ENCODE measurements at places on chromosomes 12 and 14.

DNA sequence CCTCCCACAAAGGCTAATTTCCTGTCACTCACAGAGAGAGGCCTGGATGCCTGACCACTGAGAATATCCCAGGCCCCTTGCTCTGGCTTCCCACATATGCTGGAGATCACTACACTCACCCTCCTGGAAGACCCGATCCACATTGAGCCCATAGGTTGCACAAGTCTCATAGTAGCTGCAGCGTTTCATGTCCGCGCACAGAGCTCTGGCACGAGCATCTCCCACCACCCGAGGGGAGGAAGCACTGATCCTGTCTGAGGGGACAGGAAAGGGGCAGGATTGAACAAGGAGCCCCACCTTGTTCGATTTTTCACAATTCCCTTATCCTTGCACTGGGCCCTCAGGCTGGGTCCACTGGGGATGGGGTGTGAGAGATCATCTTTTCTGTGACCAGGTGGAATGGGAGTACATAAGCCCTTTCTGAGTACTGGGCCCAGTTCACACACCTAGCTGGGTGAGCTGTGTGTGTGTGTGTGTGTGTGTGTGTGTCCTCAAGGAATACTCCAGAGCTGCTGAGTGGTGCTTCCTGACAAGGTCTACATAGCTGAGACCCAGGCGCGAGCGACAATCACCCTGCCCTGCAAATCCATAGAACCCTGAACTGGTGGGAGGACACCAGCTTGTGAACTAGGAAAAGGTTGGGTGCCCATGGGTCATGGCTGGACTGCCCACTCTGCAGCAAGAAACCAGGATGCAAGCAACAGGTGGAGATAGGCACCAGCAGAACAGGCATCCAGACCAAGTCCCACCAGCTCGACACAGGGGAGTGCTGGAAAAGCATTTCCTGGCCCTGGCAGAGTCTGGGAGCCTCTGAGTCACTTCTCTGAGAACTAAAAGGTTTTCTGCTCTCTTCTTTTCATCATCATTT is 5.6 kb downstream of the AGAP2 start:
- DNase-seq: no peak

GRCh38 chr12:52353766-52354165 is 13.5 kb downstream of the KRT85 start:
- no peak for DNase-seq

DNA sequence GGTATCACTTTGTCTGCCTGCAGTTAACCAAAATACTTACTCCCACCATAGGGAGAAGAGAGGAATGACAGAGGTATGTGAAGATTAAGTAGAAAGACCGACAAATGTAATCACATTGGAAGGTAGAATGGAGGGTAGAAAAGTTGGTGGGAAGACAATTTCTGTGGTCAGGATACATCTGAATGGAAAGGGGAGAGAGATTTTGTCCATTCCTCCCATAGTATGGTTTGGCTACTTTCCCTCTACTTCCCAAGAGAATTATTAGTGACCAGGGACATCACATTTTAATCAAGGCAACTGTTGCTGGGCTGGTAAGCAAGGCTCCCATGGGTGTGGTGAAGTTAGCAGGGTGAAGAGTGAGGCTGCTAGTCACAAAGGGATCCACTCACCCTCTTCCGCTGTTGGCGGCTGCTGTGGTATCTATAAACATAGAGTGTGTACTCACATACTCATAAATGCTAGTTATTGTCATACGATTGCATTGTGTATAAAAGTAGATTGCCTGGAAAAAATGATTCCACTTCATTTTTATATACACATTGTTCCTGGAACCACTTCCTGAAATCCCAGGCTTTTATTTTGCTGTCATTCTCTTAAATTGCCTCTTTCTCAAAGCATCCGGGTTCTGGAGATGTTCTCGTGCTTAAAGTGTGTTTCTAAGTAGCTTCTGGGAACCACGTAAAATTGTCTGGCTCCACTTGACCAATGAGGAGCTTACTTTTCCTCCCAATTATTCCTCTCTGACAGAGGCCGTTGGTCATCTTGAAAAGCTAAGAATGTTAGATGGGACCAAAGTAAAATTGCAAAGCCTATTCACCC is 413.1 kb downstream of the ZFP36L1 start:
- DNase-seq: no peak

DNA sequence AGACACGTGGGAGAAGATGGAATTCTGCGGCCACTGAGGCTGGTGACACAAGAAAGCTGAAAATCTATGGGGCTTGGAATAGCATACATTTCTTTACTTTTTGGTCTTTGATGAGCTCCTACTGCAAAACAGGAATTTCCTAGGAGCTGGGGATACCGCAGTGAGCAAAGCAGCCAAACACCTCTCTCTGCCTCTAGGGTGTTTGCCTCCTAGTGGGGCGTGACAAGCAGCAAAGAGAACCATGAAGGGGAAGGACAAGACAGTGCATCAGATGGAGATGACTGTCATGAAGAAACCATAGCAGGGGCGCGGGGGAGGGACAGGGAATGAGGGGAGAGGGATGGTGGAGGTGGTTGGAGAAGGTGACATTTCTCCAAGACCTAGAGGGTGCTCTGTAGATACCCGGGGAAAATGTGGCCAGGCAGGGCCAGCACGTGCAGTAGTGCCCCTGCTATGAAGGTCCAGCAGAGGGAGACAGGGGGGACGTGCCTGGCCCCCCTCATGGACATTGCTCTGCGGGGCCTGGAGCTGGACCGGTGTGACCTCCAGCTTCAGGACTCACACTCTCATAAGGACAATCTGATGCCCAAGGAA is 58.6 kb downstream of the SERPINA3 start:
- DNase-seq: no peak

DNA sequence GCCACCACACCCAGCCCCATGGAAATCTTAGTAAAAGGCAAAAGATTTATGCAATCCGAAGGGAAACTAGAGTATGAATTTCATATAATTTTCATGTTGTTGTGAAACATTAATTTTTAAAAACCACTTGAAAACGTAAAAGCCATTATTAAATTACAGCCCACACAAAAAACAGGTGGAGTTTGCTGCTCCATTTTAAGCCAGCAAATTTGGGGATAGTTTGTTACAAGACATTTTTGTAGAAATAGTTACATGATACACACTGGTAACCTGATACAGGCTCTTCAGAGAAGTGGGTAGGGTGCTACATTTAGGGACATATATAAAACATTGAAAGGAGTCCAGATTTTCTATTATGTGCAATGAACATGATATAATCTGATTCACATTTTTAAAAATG is 17.6 kb downstream of the GNPTAB start:
- DNase-seq: no peak

DNA sequence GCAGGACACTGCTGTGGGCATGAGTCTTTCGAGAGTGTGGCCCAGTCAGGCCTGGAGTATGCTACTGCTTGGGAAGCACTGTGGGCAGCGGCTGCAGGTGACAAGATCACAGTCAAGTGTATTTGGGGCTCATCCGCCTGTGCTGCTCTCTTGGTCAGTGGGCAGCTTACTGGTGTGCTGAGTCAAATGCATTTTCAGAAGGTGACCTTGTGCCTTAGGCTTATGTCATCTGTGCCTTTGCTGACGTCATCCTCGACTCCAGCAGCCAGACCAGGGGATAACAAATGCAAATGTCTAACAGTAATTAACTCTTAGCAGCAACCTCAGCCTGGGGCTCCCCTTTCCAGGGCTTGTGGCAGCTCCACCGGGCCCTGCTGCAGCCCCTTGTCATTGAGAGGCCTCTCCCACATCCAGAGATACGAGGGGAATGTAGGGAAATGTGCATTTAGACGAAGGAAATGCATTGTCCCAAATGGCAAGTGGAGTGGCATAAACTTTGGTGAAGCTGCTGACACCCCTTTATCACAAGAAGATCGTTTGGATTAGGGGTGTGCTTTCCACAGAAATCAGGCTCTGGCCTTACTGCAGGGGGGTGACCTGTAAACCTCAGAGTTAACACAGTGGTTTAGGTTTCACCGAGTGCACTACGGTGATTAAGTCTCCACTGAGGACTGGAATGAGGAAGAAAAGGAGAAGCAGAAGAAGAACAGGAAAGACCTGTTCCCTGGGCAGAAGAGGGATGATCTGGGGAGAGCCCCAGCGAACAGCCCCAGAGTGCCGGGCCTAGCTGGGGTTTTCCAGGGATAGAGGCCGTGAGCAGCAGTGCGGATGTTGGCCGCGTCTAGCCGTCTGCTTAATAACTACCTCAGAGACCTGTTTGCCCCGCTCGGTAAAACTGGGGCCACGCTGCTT is 39.7 kb downstream of the PSMA6 start:
- DNase-seq: no peak

DNA sequence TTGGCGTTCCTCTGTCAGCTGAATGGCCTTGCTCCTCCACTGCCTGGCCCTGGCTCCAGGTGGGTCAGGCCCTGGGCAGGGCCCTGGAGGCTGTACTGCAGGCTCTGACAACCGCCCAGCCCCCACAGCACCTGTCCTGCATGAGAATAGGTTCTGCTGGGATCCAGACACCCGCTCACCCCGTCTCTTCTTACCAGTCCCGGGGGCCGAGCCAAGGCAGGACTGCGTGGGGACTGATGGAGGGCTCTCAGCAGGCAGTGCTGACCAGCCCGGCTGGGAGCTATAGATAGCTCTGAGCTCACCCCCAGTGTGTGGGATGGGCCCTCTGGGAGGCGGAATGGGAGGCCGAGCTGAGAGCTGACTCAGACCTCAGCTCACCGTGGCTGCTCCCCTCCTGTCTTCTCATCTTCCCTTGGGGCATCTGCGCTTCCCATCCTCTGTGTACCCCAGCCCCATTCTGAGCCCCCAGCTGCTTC is 39.6 kb downstream of the TEAD4 start:
- no peak for DNase-seq

GRCh38 chr14:23356662-23357061 is 4.0 kb upstream of the SLC22A17 start:
- DNase-seq: no peak

DNA sequence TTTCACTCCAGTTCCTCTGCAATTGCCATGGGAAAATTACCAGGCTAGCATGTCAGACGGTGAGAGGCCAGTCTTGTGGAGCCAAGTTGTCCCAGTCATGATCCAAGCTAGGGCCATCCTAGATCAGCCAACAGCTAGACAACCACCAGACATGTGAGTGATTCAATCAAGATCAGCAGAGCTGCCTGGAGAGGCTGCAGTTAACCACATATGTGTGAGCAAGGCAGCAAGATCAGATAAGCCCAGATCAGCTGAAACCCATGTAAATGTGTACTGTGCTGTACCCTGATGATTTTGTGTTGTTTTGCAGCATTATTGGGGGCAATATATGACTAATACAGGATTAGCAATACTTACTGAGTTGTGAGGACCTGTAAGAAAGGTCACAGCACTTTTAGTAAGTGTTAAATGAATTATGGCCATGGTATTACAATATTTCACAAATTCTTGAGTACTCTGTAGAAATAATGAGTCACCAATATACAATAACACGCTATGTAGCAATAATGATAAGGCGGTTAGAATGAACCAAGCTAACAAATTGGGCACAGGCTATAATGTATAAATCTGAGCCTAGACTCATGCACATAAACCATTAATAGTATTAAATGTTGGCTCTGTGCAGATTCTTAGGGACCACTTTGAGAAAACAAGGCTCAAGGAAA is 91.4 kb downstream of the SUDS3 start:
- no peak for DNase-seq

DNA sequence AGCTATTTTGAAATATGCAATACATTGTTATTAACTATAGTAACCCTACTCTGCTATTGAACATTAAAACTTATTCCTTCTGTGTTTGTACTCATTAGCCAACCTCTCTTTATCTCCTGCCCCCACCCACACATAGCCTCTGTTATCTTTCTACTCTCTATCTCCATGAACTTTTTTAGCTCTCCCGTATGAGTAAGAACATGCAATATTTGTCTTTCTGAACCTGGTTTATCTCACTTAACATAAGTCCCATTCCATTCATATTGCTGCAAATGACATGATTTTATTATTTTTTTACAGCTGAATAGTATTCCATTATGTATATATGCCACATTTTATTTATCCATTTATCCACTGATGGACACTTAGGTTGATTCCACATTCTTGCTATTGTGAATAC is 79.0 kb upstream of the AMIGO2 start:
- DNase-seq: no peak

GRCh38 chr14:58812050-58812910 is 174.5 kb downstream of the DACT1 start:
- no peak for DNase-seq

DNA sequence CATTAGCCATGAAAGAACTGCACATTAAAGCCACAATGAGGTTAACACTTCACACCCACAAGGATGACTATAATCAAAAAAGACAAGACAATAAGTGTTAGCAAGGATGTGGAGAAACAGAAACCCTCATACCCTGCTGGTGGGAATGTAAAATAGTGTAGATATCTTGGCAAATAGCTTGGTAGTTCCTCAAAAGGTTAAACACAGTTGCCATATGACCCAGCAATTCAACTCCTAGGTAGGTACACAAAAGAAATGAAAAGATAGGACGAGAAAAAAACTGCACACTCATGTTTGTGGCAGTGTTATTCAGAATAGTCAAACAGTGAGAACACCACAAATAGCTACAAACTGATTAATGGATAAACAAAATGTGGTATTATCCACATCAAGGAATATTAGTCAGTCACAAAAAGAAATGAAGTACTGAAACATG is 93.5 kb downstream of the ATXN2 start:
- no peak for DNase-seq

- no peak for DNase-seq
Observed at GRCh38 chr12:4558171-4558570, 3.8 kb upstream of the DYRK4 start.

DNA sequence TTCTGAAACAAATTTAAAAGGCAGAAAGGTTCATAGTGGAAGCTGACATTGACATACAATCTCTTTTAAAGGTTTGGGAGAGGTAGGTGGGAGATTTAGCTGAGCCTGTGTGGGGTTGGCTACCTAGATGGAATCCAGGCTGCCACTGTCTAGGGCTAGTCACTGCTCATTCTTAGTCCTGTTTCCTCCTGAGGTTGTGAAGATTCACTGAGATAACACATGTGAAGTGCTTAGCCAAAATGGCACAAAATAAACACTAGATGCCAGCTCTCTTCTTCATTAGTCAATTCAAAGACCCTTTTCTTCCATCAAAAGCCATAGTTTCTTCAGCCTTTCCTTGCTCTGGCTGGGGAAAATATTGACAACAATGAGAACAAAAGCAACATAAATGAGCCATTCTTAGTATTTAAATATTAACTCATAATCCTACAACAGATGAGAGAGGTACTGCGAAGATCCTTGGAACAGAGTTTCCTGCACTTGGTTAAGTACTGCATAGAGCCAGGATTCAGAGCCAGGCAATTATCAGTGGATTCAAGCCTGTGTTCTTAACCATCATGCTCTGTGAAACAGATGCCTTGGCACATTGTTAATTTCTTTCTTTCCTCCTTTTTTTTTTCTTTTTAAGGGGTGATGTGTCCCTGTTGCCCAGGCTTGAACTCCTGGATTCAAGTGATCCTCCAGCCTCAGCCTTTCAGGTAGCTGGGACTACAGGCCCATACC is 3.5 kb downstream of the MYF6 start:
- no peak for DNase-seq
